NCI-H2081 (cell line): ENCODE measurements at places on chromosomes 4 and X.

- DNase-seq: peak; percentile 93
These were observed 51.3 kb downstream of the SOD3 start for GRCh38 chr4:24846716-24847115.

DNA sequence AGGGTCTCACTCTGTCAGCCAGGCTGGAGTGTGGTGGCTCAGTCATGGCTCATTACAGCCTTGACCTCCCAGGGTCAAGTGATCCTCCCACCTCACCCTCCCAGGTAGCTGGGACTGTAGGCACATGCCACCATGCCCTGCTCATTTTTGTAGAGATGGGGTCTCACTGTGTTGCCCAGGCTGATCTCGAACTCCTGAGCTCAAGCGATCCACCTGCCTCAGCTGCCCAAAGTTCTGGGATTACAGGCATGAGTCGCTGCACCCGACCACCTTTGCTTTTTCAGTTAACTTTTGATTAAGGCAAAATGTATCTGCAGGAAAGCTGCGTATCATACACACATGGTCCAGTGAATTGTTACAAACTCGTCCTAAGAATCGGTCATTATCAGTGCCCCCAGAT, 16.5 kb upstream of the CLCN4 start:
- DNase-seq: no peak

GRCh38 chr4:139416073-139416673, 37.7 kb upstream of the RAB33B start:
- DNase-seq: peak; percentile 23

- DNase-seq: no peak
These were observed 115.2 kb upstream of the KIT start for GRCh38 chr4:54542540-54543041.

- DNase-seq: peak; percentile 25
These were observed 35.1 kb upstream of the TBL1X start for GRCh38 chrX:9429767-9430166.

GRCh38 chr4:168713253-168713652, 216.4 kb downstream of the PALLD start:
- DNase-seq: peak; percentile 48

DNA sequence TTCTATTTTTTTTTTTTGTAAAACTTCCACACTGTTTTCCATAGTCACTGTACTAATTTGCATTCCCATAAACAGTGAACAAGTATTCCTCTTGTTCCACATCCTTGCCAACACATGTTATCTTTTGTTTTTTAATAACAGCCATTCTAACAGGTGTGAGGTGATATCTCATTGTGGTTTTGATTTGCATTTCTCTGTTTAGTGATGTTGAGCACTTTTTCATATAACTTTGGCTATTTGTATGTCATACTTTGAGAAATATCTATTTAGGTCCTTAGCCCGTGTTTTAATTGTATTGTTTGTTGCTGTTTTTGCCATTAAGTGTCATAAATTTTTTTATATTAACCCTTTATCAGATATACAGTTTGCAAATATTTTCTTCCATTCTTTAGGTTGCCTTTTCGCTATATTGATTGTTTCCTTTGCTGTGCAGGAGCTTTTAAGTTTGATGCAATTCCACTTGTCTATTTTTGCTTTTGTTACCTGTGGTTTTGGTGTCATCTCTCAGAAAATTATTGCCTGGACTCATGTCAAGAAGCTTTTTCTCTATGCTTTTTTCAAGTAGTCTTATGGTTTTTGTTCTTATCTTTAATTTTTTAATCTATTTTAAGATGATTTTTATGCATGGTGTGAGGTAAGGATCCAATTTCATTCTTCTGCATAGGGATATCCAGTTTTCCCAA, 27.9 kb upstream of the NDNF start:
- no peak for DNase-seq

- peak; percentile 72 for DNase-seq
These were observed 454 bp downstream of the BTC start for GRCh38 chr4:74793757-74794381.

GRCh38 chr4:88616275-88617150, 24.2 kb downstream of the HERC3 start:
- no peak for DNase-seq

GRCh38 chr4:3364199-3364598, 71.4 kb downstream of the RGS12 start:
- DNase-seq: no peak

DNA sequence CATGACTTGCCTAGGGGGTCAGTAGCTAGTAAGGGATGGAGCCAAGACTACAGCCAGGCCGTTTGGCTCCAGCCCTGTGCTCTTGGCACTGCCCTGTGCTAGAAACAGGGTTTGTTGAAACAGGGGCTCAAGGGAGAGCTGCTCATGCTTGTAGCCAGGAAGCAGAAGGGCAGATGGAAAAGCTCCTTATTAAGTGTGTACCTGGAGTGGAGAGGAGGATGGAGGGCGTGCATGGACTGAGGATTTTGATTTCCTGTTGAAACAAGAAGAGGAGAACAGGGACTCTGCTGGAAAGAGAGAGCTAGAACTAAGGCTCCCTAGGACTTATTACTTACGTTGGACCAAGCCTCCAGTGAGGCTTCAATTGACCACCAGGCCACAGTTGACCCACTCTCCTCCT, 363.0 kb downstream of the MID1IP1 start:
- no peak for DNase-seq

DNA sequence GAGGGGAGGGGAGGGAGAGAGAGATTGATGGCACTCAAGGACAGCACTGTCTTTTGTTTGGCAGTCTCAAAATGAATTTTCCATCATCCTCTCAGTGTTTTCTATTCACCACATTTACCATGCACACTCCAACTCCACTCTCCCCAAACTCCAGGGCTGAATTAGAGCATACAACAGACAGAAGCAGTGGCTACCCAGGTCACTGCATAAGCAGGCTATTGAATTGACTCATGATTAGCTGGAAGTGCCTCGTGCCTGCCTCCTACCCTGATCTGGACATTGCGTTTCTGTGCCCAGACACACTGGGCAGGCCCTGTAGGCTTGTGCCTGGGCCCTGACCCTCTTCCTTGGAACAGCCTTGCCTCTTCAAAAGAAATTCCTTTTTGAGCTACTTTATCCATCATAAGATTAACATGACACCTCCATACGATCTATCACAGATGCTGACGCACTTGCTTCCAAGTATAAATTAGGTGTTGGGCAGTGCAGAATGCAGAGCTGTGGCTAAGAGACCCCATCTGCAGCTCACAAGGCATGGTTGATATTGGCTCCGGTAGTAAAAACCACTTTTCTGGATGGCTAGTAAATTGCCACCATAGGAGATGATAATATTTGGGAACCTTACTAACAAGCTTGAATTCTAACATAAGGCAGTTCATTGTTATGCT, 752.9 kb downstream of the RPA4 start:
- no peak for DNase-seq

GRCh38 chr4:97252615-97253154, 890.6 kb downstream of the STPG2 start:
- DNase-seq: no peak

DNA sequence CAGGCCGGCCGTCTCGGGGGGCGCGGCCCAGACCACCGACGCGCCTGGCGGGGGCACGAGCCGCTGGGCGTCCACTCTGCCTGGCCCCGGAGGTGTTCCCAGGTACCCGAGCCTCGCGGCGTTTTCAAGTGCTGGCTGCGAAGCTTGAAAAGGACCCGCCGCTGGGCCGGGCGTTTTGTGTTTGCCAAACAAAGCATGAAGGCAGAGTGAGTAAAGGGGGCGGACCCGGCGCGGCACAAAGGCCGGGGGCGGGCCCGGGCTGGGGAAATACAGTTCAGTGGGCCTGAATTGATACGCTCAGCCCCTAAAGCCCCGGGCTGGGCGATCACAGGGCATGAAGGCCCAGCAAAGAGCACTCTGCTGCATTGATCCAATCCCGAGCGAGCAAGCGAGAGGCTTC, 65.4 kb downstream of the SOX3 start:
- peak; percentile 0 for DNase-seq

DNA sequence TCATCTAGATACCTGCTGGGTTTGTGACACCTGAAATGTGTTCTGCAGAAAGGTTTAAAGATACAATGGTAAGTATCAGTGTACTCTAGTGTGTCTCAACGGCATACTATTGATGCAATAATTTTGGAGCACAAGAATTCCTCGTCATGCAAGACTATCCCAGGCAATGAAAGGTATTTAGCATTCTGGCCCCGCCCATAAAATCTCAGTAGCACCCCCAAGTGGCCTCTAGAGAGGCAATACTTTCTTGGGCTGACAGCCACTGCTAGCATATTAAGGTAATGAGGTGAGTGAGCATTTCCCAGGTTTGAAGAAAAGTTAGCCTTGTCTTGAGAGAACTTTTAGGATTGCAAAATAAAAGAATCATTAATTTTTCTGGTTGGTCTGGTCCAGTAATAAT, 24.0 kb downstream of the TAB3 start:
- DNase-seq: no peak

DNA sequence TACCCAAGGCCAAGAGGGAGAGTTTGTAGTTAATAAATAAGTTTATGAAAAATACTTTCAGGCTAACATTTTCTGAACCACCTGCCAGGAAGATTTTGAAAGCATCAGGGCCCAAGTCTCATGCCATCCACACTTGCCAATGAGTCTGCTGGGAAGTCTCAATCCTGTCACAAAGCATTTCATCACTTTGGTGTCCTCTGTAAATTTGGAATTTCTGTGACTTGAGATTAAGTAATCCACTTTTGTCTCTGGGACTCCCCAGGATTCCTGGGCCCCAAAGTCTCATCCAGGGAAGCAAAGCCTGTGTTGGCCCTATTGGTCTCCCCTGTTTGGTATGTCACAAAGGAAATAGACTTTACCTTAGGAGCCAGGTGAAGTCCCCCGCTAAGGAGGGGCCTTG, 99.2 kb upstream of the GPC4 start:
- DNase-seq: no peak

DNA sequence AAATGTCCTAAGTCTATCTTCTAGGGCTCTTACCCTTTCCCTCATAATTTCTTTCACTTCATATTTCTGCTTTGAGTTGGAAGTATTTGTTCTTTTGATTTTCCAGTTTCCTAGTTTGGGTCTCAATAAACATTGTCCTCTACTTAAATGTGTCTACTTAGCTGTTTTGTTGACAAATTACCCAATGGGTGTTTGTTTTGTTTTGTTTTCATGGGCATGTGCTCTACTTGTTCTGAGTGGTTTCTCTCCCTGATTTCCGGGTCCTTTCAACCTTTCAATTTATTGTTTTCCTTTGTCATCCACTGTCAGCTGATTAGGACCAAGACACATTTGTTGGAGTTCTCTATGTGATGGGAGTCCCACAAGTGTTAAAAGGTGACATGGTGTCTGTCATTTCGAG, 1181.4 kb downstream of the RPA4 start:
- no peak for DNase-seq

GRCh38 chrX:31287861-31288260, 216.0 kb upstream of the FTHL17 start:
- DNase-seq: no peak

DNA sequence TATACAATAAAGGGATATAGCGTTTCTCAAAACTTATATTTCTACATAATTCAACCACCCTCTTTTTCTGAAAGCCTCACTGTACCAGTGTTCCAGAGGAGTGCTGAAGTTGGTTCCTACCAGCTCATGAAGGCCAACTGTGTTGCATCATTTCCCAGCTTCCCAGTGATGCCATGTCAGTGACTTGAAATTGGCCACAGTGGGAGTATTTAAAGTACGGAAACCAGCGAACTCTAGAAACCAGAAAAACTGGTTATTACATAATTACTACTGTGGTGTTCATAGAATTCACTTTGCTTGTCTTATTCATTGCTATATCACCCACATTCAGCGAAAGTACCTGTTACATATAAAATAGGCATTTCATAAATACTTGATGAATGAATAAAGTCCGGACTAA, 135.4 kb downstream of the GC start:
- DNase-seq: no peak
